ENCODE measurements at places on chromosomes 5 and 9.

DNA sequence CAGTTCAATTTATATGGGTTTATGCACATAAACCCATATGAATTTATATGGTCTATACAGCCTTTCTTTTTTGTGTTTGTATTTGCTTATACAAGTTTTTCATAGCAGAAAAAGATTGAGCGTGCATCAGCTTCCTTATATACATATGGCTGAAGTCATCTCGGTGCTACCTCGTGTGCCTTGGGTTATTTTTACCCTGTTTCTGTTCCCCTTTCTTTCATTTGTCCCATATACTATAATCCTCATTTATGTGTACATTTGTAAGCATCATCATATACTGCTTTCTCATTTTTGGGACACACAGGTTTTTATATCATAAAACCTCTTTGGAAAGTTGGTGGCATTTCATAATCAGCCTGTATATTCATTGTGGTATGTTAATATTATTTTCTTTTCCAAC, 107.8 kb upstream of the ADAMTSL1 start:
- DNase-seq, result no peak

- DNase-seq, result no peak
Measured at GRCh38 chr9:87383344-87384150, 114.1 kb upstream of the DAPK1 start.

GRCh38 chr5:51386916-51387883, 4.0 kb downstream of the ISL1 start:
- DNase-seq, result no peak

DNA sequence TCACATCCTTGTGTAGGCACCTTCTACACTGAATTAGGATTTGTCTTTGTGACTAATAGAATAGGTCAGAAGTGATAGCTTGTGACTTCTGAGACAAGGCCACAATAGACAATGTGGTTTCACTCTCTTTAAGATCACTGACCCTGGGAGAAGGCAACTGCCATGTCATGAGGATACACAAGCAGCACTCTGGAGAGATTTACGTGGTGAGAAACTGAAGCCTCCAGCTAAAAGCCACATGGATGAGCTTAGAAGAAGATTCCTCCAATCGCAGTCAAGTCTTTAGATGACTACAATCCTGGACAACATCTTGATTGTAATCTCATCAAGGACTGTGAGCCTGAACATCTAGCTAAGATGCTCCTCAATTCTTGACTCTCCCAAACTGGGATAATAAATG, 206.6 kb downstream of the ESM1 start:
- no peak for DNase-seq

DNA sequence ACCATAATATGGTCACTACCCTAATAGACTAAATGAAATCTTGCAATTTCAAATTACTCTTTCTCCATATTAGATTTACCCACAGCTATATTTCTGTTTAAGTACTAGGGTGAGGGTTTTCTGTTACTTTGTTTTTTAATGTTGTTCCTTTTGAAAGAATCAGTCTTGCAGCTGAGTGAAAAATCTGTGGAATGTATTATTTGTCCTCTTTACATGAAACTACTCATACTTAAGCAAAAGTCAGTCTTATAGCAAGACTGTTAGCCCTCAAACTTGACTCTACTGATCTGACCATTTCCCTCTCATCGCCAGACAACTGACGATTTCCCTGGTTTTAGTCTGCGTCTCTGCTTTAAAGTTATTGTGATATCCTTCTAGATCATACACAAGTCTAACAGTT, 84.0 kb downstream of the PIK3R1 start:
- no peak for DNase-seq

DNA sequence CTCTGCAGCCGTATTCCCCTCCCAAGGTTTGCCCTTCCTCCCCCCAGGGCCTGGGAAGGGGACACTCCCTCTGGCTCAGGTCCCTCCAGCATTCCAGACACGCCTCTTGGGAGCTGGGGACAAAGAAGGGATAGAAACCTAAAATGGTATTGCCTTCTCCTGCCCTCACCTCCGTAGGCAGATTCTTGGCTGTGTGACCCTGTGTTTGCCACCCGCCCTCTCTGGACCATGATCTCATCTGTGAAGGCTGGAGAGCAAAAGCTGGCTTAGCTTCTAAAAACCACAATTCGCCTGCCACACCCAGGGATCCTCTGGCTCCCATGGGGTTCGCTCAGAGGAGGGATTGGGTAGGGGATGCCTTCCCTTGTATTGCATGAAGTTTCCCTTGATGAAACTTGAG, 7.7 kb downstream of the AQP3 start:
- no peak for DNase-seq

DNA sequence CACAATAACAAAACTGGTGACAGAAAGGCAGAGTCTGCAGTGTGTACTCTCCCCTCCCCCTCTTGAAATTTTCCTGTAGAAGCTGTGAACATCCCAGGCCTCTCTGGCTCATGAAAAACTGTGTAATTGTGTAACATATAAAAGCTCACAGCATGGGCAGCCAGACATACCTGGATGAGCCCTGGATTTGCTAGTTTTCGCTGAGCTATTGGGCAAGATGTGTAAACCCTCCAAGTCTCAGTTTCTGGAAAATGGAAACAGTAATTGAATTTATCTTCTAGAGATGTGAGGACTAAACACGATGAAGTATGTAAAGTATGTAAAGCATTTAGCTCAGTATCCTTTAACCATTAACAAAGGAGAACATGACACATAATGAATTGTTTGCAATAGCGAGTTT, 143.2 kb upstream of the ANKH start:
- no peak for DNase-seq

DNA sequence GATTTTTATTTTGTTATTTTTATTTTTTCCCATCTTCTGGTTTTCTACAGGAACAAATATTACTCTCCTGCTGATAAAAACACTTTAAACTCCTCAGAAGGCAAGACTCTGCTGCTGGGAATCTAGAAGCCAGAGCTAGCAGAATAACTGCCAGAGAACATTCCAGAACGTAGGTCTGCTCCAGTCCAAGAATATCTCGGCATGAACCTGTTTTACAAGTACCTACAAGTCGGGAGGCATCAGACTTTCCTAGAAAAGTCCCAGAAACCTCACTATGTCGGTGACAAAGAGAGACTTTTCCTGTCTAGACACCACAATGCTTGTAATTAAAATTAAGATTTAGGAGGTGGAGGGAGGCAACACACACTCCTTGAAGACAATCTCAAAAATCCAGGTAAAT, 41.4 kb downstream of the FABP6 start:
- DNase-seq, result no peak

GRCh38 chr9:86072394-86072877, 26.9 kb downstream of the GOLM1 start:
- DNase-seq, result no peak

GRCh38 chr5:23977997-23978396, 470.6 kb downstream of the PRDM9 start:
- no peak for DNase-seq

DNA sequence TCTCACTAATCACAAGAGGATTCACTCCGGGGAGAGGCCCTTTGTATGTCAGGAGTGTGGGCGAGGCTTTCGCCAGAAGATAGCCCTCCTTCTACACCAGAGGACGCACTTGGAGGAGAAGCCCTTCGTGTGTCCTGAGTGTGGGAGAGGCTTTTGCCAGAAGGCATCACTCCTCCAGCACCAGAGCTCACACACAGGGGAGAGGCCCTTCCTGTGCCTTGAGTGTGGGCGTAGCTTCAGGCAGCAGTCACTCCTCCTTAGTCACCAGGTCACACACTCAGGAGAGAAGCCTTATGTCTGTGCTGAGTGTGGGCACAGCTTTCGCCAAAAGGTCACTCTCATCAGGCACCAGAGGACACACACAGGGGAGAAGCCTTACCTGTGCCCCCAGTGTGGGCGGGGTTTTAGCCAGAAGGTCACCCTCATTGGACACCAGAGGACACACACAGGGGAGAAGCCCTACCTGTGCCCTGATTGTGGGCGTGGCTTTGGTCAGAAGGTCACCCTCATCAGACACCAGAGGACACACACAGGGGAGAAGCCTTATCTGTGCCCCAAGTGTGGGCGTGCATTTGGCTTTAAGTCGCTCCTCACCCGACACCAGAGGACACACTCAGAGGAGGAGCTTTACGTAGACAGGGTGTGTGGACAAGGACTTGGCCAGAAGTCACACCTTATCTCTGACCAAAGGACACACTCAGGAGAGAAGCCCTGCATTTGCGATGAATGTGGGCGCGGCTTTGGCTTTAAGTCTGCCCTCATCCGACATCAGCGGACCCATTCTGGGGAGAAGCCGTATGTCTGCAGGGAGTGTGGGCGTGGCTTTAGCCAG, 27.8 kb downstream of the NUTM2F start:
- no peak for DNase-seq

DNA sequence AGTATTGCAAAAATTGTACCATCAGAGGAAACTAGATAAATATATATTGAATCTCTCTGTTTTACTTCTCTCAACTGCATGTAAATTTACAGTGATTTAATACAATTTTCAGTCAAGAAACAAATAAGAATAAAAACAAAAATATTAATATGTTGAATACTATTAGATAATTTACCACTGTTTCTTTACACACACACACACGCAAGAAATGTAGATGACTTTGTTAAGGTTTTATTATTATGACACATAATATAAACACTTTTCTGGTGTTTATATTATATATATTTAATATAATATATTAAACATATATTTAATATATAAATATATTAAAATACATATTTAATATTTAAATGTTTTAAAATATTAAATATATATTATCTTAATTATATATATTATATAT, 814.3 kb upstream of the CDH10 start:
- no peak for DNase-seq

- DNase-seq, result no peak
Measured at GRCh38 chr5:149471406-149472183, 79.6 kb downstream of the CSNK1A1 start.

GRCh38 chr5:126640866-126641265, 40.1 kb downstream of the PHAX start:
- DNase-seq, result no peak

- DNase-seq, result no peak
Measured at GRCh38 chr5:12003680-12004079, 99.4 kb upstream of the CTNND2 start.

DNA sequence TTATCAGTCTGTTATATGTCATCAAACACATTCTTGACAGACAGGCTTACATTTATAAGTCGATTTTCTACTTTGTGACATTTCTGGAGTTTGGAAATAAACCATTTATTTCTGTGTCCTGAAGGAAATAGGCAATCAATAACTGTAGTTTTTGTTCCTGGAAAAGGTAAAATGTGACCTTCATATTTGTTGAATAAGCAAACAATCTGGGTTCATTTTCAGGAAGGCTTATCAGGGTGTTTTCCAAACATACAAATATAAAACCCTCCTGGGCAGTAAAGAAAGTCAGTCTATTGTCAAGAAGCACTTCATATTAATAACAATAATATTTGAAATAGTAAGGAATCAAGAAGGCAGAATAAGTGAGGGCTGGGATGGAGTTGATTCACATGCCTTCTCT, 195.0 kb downstream of the SNCAIP start:
- no peak for DNase-seq

DNA sequence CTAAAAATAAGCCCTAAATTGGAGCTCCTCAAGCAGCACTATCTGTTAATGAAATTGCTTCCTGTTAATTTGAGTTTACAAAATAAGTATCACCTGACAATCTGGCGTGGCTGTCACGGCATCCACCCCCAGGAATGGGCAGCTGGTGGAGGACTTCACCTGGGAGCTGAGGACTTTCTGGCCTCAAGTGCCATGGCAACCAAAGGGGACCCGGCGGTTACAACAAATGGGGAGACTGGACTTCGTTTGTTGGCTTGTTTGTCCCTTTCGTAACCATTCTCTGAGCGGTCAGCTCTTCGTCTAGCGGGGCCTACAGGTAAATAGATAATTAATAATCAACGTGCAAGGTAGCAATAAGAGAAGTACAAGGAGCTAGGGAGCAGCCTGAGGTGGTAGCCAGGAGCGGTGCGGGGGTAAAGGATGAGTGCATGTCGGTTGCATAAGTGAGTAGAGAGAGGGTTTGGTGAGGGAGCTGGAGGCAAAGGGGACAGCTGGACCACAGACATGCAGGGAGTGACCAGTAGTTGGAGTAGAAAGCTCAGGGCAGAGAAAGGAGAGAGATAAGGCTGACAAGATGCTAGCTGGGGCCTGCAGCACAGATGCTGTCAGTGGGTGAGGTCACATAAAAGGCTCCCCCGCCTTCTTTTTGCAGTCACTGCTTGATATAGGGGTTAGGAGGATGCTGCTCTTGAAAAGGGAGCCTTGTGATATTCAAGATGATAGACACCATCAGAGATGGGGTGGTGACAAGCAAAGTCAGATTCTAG, 62.5 kb downstream of the HSPA4 start:
- no peak for DNase-seq

DNA sequence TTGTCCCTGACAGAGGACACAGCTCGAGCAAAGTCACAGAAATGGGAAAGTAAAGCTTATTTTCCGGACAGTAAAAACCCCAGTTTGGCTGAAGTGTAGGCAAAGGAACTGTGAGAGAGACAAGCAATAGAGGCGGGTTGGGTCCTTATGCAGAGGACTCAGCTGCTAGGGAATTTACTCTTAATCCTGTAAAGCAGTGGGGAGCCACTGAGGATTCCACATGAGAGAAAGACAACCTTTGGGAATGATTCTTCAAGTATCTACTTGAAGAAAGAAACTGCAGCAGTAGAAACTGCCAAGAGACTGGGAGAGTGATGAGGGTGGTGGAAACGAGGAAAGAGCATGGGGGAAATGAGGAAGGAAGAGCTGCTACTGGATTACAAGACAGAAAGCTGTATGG, 20.2 kb downstream of the ASTN2 start:
- no peak for DNase-seq

DNA sequence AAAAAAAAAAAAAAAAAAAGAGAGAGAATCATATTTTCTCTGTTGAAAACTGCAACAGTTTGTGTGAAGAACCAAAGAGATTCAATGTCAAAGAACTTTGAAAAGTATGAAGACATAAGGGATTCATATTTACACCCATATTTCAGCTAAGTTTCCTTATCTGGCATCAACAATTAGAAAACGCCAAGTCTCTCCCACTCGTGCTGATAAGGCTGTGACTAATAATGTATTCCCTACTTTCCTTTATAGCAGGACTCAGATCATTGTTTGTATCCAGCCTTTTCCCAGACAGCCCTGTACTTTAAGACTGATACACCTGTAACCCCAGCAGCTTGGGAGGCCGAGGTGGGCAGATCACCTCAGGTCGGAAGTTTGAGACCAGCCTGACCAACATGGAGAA, 54.1 kb upstream of the STK32A start:
- DNase-seq, result no peak

GRCh38 chr9:113543296-113543981, 79.9 kb downstream of the RGS3 start:
- DNase-seq, result no peak

Data from stimulated activated CD8-positive, alpha-beta memory T cell treated with anti-CD3 and anti-CD28 coated beads, Interleukin-12 subunit alpha, Interleukin-12 subunit beta, amount 100 ng/mL, for 4 hours (primary cell).